ENCODE measurements at places on chromosomes 4 and X. TPM values are rescaled to one million over a fixed set of nuclear protein-coding genes. Genes with fewer than 3 reads are reported as not detected.

DNA sequence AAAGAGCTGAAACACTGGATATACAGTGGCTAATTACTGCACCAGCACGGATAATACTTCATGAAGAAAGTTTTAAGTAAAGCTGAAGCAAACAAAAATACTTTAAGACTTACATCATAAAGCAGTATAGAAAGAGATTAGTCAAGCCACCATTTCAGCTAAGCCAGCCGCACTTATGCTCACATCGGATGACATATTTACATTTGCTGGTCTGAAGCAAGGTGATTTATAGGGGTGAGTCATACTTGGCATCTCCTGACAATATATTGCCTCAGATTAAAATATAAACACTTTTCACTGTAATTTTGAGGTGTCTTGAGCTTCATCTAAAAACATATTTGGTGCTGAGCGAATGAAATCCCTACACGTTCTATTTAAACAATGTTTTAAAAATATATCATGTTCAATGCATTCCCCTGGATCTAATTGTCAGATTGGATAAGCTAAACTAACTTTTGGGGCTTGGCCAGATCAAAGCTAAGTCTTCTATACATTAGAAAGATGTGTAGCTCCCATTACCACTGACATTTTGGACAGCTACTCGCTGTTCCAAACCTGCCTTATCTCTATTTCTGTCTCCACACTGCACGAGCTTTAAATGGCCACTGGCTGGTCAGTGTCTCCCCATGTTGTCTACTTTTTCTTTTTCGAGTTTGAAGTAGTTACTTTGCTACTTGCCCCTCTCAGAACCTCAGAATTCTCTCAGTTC lies 103.2 kb downstream of the VCX2 start:
- DNase-seq = no peak

Gene MID1
- total RNA-seq = 12.5 TPM

Gene TMEM255A
- 0.41 TPM for total RNA-seq

GRCh38 chr4:186105647-186106321 lies 1.3 kb downstream of the FAM149A start:
- DNase-seq = no peak

- DNase-seq = no peak
These were observed 83.2 kb upstream of the PLAC8 start for GRCh38 chr4:83197555-83198235.

Data from Caki2 (cell line).